ENCODE measurements at places on chromosomes 13 and 19.

GRCh38 chr19:48487948-48488347, 18.8 kb downstream of the CYTH2 start:
- H3K36me3 ChIP-seq: no peaks in the 10 kb centered on the region
- no peak for DNase-seq
- H3K27me3 ChIP-seq: no peaks in the 10 kb centered on the region
- no peak overlapping the region for H3K27ac ChIP-seq
- H3K4me1 ChIP-seq: peaks cover 3% of the 10 kb centered on the region
- no peak overlapping the region for H3K4me3 ChIP-seq

- no peaks in the 10 kb centered on the region for H3K36me3 ChIP-seq
- H3K4me3 ChIP-seq: no peak overlapping the region
- H3K4me1 ChIP-seq: peaks cover 1% of the 10 kb centered on the region
- no peak overlapping the region for H3K27ac ChIP-seq
- H3K27me3 ChIP-seq: no peaks in the 10 kb centered on the region
- no peak for DNase-seq
These were observed 133.1 kb downstream of the TNFRSF19 start for GRCh38 chr13:23703246-23703860.

DNA sequence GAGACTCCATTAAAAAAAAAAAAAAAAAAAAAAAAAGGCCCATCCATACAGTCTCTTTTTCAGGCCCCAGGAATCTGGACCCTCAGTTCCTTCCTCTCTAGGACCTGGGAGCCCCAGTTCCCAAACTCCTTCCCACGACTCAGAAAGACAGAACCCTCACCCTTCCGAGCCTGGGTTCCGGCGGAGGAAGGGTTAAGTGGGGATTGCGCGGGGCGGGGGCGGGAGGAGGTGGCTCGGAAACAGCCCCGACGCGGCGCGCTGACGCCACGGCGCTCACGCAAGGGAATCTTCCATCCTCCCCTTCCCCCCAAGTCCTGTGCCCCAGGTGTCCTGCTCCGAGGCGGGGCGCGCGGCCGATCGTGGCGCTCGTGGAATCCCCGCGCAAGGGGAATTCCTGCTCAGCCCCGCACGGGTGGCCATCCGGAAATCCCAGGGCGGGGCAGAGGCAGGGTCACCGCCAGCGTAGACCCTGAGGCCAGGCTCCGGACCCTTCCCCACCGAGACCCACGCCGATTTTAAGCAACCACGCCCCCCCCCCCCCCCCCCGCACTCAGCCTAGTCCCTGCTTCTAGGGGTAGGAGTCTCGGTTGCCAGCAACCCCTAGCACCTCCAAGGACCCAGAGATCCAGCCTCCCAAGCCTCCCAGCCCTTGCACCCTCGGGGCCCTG, 659 bp downstream of the NFKBID start:
- peaks cover 5% of the 10 kb centered on the region for H3K4me1 ChIP-seq
- H3K36me3 ChIP-seq: peaks cover 16% of the 10 kb centered on the region
- peak overlapping the region; percentile 85 for H3K4me3 ChIP-seq
- peak; percentile 48 for DNase-seq

DNA sequence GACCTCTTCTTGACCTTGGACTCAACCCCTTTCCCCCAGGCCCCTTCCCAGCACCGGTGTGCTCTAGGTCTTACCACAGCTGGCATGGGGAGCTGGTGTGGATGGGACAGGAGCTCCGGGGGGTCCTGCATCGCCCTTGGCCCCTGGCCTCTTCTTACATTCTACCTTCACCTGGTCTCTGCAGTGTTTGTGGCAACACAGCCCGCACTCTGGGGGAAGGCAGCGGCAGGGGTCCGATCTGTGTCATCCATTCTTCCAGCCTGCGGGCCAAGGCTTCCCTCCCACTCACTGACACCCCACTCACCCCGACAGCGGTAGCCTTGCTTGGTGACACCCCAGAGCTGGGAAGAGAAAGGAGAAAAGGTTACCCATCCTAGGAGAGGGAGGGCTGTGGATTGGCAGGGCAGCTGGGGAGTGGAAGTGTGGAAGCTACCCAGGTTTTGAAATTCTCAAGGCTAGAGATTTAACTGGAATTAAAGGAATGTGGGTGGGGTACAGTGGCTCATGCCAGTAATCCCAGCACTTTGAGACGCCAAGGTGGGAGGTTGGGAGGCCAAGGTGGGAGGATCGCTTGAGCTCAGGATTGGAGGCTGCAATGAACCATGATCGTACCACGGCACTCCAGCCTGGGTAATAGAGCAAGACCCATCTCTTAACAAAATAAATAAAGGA, 8.3 kb downstream of the FAM98C start:
- no peak overlapping the region for H3K27ac ChIP-seq
- no peaks in the 10 kb centered on the region for H3K27me3 ChIP-seq
- no peaks in the 10 kb centered on the region for H3K36me3 ChIP-seq

- no peaks in the 10 kb centered on the region for H3K4me1 ChIP-seq
- no peak overlapping the region for H3K4me3 ChIP-seq
- no peaks in the 10 kb centered on the region for H3K36me3 ChIP-seq
- DNase-seq: no peak
These were observed 63.5 kb downstream of the SOX1 start for GRCh38 chr13:112130418-112130817.

DNA sequence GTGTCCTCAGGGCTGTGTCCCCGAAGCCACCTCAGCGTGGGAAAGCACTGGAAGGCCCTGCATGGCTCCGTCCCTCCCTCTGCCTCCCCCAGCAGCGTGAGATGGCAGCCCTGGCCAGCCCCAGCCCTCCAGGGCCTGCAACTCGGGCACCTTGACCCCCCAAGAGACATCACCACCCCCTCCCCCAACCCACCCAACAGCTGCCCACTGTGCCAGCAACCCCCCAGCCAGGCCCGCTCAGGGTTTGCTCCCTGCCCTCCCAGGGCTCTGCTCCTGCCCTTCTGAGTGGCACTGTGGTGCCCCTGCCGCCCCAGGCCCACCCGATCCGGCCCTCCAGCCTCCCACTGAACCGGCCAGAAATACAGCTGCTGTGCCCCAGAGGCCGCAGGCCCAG, 1.5 kb upstream of the ASPDH start:
- no peaks in the 10 kb centered on the region for H3K4me1 ChIP-seq
- H3K27me3 ChIP-seq: no peaks in the 10 kb centered on the region
- no peak overlapping the region for H3K4me3 ChIP-seq
- H3K27ac ChIP-seq: no peak overlapping the region
- no peak for DNase-seq

DNA sequence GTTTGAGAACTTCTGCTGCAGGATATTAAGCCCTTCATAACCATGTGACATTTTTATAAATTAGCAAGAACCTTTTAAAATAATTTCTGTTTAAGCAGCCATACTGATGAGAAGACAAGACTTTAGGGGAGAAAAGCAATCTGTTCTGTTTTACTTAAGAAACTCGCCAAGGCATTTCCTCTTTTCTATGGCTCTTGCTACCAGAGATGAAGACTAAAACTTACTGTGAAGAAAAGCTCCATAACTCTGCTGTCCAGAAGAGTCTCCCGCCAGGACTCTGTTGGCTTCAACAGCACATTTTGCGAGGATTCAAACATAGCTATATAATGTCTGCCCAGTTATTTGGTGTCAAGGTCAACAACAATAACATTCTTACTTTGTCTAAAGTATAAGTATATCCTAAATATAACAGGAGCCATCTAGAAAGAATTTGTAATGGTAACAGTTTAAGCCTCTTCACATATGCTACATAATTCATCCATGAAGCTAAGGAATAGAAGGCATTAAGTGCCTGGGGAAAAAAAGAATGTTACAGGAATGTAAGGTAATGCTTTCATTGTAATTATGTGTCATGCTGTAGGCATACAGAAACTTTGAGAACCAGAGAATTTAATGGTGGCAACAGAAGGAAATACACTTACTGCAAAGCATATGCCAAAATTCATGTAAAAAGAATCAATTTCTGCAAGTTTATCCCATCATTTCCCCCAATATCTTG, 53.2 kb upstream of the EEF1AKMT1 start:
- no peak for DNase-seq
- H3K4me1 ChIP-seq: 0 out of 2 replicates have a peak, but pooled peaks cover 2% of the 10 kb centered on the region
- H3K27ac ChIP-seq: no peak overlapping the region
- H3K36me3 ChIP-seq: no peaks in the 10 kb centered on the region
- H3K4me3 ChIP-seq: no peak overlapping the region

DNA sequence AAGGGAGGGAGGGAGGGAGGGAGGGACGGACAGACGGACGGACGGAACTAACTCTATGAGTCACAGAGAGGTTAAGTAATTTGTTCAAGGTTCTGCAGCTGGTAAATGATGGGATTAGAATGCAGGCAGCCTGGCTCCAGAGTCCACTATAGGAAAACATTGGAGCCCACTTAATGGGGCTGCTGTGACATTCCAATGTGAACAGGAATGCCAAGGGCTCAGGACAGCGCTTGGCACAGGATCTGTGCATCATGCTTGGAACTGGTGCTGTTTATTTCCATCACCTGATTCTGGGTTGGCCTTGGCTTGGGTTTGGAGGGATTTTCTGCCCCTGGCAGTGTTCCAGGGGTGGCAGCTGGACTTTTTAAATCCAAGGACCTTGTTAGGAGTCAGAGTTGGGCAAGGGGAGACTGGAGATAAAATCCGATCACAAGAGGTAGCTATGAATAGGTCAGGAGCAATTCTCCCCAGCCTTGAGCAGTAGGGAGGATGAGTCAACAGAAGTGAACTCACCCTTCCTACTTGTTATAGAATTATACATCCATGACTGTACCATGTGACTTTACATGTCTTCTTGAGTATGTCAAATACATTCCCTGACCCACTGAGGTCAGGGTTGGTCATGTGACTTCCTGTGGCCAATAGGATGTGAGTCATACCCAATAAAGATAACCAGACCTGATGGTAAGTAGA, 7.8 kb upstream of the HIF3A start:
- H3K4me3 ChIP-seq: no peak overlapping the region
- H3K4me1 ChIP-seq: no peaks in the 10 kb centered on the region
- H3K36me3 ChIP-seq: no peaks in the 10 kb centered on the region
- no peaks in the 10 kb centered on the region for H3K27me3 ChIP-seq
- no peak overlapping the region for H3K27ac ChIP-seq

GRCh38 chr19:41528106-41528505, 47.9 kb upstream of the CEACAM21 start:
- no peaks in the 10 kb centered on the region for H3K4me1 ChIP-seq
- no peak for DNase-seq
- H3K27me3 ChIP-seq: peaks cover 6% of the 10 kb centered on the region
- H3K27ac ChIP-seq: no peak overlapping the region
- no peaks in the 10 kb centered on the region for H3K36me3 ChIP-seq

GRCh38 chr13:49113526-49114286, 106.4 kb upstream of the MLNR start:
- H3K27ac ChIP-seq: no peak overlapping the region
- no peak for DNase-seq
- H3K4me1 ChIP-seq: no peaks in the 10 kb centered on the region
- no peaks in the 10 kb centered on the region for H3K36me3 ChIP-seq
- no peaks in the 10 kb centered on the region for H3K27me3 ChIP-seq

DNA sequence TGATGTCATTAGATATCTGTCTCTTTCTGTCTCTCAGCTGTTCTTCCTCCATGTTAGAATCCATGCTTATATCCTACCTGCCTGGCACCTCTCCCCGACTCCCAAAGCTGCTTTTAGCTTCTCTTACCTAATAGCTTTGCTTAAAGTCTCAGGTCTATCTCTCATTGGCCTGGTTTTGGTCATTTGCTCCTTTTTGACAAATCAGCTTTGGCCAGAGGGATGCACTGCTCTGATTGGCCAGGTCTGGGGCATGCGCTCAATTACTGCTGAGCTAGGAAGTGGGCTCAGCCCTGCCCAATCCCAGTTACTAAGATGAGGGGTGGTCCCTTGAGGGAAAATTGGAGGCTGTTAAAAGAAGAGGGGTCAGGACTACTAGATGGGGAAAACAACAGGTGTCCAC, 11.5 kb upstream of the CLASRP start:
- H3K27me3 ChIP-seq: no peaks in the 10 kb centered on the region
- H3K27ac ChIP-seq: no peak overlapping the region
- no peak overlapping the region for H3K4me3 ChIP-seq
- H3K4me1 ChIP-seq: no peaks in the 10 kb centered on the region

GRCh38 chr19:15266683-15267082, 34.4 kb upstream of the EPHX3 start:
- no peak for DNase-seq
- no peak overlapping the region for H3K4me3 ChIP-seq
- no peaks in the 10 kb centered on the region for H3K4me1 ChIP-seq
- H3K36me3 ChIP-seq: peaks cover 52% of the 10 kb centered on the region

GRCh38 chr13:75785130-75785529, 149.0 kb downstream of the LMO7 start:
- H3K27me3 ChIP-seq: no peaks in the 10 kb centered on the region
- DNase-seq: no peak
- H3K4me3 ChIP-seq: no peak overlapping the region

GRCh38 chr13:48144413-48145035, 49.6 kb upstream of the MED4 start:
- no peaks in the 10 kb centered on the region for H3K36me3 ChIP-seq
- H3K27ac ChIP-seq: no peak overlapping the region
- H3K4me1 ChIP-seq: no peaks in the 10 kb centered on the region

GRCh38 chr13:114229506-114229905, 5.2 kb upstream of the CDC16 start:
- no peak overlapping the region for H3K4me3 ChIP-seq
- H3K27ac ChIP-seq: no peak overlapping the region
- H3K36me3 ChIP-seq: no peaks in the 10 kb centered on the region
- no peaks in the 10 kb centered on the region for H3K27me3 ChIP-seq
- DNase-seq: no peak
- H3K4me1 ChIP-seq: peaks cover 9% of the 10 kb centered on the region

- DNase-seq: no peak
- H3K4me3 ChIP-seq: no peak overlapping the region
- peaks cover 5% of the 10 kb centered on the region for H3K36me3 ChIP-seq
- no peaks in the 10 kb centered on the region for H3K4me1 ChIP-seq
- no peak overlapping the region for H3K27ac ChIP-seq
- H3K27me3 ChIP-seq: no peaks in the 10 kb centered on the region
These were observed 3.9 kb downstream of the NMRK2 start for GRCh38 chr19:3936506-3937442.

GRCh38 chr13:39770221-39771090, 115.0 kb downstream of the COG6 start:
- no peaks in the 10 kb centered on the region for H3K27me3 ChIP-seq
- H3K4me3 ChIP-seq: no peak overlapping the region
- no peak for DNase-seq
- no peaks in the 10 kb centered on the region for H3K36me3 ChIP-seq
- no peak overlapping the region for H3K27ac ChIP-seq
- H3K4me1 ChIP-seq: peaks cover 3% of the 10 kb centered on the region

GRCh38 chr13:48038761-48039160, 1.2 kb downstream of the NUDT15 start:
- H3K4me1 ChIP-seq: no peaks in the 10 kb centered on the region
- H3K4me3 ChIP-seq: no peak overlapping the region
- DNase-seq: no peak
- H3K36me3 ChIP-seq: no peaks in the 10 kb centered on the region
- no peaks in the 10 kb centered on the region for H3K27me3 ChIP-seq

DNA sequence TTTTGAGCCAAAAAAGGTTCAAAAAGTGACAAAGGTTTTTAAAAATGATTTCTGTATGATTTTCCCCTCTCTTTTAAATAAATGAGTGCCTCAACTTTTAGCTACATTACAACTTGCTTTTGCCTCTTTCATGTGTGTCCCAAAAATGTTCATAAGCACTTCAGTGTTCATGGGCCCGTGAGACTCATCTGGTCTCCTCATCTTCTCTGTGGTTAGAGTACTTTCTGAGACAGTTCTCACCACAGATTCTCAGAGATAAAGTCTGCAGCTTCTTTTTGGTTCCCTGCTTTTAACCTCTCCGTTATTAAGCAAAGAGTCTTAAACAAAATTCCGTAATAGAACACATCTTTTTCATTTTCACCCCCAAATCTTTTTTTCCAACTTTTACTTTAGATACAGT, 156.9 kb downstream of the DLEU7 start:
- no peaks in the 10 kb centered on the region for H3K36me3 ChIP-seq
- no peak overlapping the region for H3K4me3 ChIP-seq
- DNase-seq: no peak
- H3K27ac ChIP-seq: no peak overlapping the region
- no peaks in the 10 kb centered on the region for H3K4me1 ChIP-seq
- H3K27me3 ChIP-seq: no peaks in the 10 kb centered on the region
